Renal pelvis (tissue), 12 donors: ENCODE measurements at places on chromosomes 2 and 18.

- DNase-seq, result peak; percentile 62
These were observed 14.2 kb downstream of the ECEL1 start for GRCh38 chr2:232473467-232473890.

- no peak for DNase-seq
These were observed 451.5 kb downstream of the EPHA4 start for GRCh38 chr2:221120643-221121042.

- peak; percentile 68 for DNase-seq
These were observed 3.7 kb upstream of the SPR start for GRCh38 chr2:72883356-72883962.

DNA sequence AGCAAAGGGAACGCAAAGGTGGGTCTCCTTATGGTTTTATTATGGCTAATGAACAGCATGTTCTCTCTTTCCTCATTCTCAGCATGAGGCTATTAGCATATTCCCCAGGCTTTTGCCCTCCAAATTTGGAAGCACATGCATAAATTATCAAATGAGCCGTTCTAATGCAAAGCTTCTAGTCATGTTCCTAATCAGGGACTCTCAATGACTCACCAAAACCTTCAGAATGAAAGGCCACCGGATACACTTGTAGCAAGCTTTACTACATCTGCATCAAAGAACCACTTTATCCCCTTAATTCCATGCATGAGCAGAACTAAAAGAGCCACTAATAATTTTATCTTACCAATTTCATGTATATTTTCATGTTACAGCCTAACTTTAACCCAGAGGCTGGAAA, 310.5 kb downstream of the LRATD1 start:
- no peak for DNase-seq

DNA sequence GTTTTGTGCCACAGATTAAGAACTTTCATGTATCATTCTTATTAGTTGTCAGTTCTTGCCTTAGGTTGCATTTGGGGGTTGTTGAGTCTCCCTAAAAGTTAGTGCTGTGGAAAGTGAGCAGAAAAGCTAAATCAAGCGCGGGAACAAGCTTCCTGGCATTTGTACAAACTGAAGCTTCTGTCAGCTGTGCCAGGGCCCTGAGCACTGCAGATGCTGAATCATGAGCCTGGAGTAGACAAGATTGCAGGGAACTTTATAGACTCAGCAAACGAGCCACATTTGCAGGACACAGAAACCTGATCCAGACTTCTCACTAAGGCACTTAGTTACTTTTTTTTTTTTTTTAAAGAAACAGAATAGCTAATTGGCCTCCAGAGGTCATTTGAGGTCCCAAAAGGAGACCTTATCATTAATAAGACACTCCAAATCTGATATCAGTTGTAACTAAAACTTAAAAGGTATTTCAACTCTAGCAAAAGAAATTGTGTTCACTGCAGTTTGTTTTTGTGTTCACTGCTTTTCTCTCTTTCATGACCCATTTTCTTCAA, 88.7 kb downstream of the ADAM23 start:
- no peak for DNase-seq

DNA sequence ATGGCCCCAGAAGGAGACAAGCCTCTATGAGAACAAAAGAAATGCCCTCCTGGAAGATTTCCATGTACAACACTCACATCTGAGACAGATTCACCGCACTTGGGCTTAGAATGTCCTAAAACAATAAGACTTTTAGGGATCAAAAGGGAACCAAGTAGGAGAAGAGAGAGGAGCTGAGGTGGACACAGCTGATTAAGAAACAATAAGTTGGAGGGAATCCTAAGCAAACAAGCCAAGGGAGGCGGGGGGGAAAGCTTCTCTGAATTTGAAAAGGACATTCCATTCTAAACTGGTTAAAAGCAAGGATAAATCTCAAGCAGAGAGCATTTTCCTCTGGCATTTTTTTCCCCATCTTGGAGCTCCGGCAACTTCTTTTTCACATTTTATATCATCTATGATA, 9.9 kb downstream of the ACVR1 start:
- DNase-seq, result no peak

DNA sequence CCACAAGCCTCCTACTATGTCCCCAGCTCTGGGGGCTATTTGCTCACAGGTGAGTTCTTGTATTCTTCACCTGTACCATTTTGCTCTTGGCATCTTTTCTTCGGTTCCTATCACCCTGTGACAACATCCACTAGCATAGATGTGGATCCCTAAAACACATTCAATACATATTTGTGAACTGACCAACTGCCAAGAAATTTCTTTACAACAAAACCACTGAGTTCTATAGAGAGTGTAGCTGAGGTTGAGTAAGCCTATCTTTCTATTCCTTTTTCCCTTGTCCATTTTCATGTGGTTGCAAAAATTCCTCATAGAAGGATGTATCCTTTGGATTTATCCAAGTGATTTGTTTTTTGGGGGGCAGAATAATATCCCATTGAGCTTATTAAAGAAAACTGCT, 192.7 kb upstream of the ITGA4 start:
- DNase-seq, result no peak

GRCh38 chr2:56167616-56168562, 15.9 kb upstream of the CCDC85A start:
- no peak for DNase-seq

DNA sequence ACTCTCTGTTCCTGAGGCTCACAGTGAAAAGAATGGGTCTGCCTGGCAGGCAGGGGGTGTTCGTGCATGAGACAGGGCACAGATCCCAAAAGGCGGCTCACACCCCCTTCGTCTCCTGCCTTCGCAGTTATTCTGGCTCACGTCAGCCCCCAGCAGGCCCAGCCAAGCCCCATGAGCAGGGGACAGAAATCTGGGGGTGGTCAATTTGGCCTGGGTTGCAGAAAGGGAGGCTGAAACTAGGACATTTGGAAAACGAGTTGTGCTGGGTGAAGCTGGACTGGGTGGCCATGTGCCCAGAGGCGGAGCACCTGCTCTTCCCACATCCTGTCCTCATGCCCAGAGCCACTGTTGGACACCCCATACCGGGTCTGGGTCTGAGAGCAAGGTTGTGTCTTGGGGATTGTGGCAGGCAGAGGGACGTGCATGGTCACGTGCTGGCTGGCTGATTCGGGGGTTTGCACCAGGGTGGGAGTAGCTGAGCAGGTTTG, 99.0 kb upstream of the MCFD2 start:
- DNase-seq, result no peak

GRCh38 chr2:204495381-204495780, 49.9 kb upstream of the PARD3B start:
- no peak for DNase-seq

GRCh38 chr2:106157416-106157815, 36.7 kb downstream of the UXS1 start:
- DNase-seq, result no peak

- DNase-seq, result no peak
These were observed 57.7 kb upstream of the SESTD1 start for GRCh38 chr2:179322289-179322688.

- no peak for DNase-seq
These were observed 27.1 kb downstream of the SH2D6 start for GRCh38 chr2:85445316-85446295.

DNA sequence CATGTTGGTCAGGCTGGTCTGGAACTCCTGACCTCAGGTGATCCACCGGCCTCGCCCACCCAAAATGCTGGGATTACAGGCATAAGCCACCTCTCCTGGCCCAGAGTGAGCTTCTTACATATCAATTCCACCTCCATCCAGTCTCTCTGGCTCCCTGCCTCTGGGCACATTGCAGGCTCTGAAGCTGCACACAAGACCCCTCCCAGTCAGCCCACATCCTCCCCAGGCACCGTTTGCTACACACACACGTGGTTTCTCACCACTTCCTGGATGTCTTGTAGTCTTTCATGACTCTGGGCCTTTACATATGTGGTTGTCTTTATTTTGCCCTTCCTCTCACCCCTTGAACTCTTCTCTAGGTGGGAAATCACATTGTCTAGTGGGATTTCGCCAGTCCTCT, 64.0 kb upstream of the CABLES1 start:
- DNase-seq, result no peak

- DNase-seq, result no peak
These were observed 40.7 kb downstream of the POMC start for GRCh38 chr2:25127646-25128045.

- DNase-seq, result no peak
These were observed 2.9 kb downstream of the SERPINB2 start for GRCh38 chr18:63890237-63890949.

DNA sequence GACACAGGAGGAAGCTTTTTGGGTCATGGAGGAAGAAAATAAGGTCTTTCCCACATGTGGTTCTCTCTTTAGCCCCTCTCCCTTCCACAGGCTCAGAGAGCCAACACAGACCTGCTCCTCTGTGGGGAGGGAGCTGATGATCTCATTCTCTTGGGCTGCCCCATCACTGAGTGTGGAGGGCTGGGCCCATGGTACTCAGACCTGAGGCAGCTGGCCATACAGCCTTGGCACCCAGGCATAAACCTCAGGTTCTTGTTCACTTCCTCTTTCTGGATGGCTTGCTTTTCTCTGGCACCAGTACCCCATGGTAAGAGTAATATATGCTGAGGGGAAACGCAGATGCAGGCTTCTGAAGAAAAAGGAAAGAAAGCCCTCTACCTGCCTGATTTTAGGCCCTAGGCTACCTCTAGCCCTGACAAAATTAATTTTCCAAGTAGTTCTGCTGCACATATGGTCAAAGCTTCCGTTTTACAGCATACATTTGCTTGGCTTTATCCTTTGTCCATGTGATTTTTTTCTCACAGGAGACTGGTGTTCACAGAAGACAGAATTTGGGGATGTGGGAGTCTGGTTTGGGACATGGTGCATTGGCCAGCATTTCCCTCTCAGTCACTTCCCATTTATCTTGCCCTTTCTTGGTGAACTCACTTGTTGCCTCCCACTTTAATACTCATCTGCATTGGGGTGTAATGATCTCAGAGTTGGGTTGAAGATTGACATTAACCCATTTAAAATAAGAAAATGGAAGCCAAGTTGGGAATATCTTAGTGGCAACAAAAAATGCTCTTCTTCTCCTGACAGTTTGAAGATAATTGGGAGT, 11.1 kb downstream of the DHRS9 start:
- DNase-seq, result no peak

GRCh38 chr18:26960911-26961310, 95.4 kb upstream of the AQP4 start:
- no peak for DNase-seq

GRCh38 chr2:227862227-227862740, 9.1 kb upstream of the DAW1 start:
- DNase-seq, result peak; percentile 20

DNA sequence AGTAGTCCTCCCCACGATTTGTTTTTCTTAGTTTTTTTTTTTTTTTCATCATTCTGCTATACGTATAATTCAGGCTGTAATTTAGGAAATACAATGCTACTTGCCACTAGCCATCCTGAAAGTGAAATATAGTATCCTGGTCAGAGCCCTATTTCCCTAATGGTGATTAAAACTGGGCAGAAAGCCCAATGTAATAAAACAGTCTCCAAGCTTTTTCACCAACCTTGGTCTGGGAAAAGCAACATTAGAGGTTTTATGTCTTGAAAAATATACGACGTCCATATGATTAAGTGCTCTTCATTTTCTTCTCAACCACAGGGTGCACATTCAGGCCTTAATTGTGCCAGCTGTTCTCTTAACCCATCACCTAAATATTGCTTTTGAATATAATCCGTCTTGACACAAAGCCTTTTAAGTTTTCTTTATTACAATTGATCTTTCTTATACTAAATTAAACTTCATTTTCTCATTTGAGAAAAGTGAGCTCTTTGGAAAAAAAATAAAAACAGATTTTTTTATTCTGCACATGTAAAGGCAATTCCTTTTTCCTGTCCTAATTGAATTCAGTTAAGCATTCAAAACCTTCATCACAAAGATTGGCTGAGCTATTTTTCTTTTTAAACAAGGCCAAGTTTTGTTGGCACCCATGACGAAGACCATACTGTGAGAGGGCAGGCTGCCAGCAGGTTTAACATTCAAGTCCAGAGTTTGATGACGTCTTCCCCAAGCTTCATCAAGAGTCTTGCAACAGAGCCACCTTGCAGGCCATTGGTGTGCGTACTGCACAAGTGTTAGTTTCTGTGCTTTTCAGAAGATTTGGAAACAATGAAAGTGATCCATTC, 52.7 kb downstream of the MAP2 start:
- peak; percentile 92 for DNase-seq

DNA sequence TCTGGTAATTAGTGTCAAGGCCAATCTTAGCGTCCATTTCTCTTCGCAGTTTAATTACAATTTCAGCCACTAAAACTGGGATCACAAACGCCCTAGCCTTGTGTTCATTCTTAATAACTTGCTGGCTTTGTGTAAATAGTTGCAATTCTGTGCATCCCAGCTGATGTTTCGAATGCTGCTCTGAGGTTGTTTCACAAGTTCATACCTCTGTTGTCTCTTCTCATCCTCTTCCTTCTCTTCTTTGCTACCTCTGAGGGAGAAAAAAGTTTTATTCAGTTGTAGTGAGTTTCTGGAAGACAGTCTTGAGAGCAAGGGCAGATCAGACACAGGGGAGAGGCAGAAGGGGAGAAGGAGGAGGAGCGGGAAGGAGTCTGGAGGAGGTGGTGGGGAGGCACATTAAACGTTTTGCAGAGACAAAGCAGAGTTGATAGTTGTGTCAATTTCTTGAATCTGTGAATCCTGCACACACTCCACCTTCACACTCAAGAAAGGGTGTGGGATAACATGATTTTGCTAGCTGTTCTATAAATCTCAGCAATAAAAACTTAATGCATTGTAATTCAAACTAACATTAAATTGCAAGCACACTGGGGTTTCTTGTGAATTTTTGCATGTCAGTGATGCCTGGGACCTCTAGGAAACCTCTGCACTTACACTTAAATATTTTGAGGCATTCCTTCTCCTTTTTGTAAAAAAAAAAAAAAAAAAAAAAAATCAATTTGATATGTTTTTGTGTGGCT, 6.8 kb downstream of the MEIS1 start:
- DNase-seq, result no peak

DNA sequence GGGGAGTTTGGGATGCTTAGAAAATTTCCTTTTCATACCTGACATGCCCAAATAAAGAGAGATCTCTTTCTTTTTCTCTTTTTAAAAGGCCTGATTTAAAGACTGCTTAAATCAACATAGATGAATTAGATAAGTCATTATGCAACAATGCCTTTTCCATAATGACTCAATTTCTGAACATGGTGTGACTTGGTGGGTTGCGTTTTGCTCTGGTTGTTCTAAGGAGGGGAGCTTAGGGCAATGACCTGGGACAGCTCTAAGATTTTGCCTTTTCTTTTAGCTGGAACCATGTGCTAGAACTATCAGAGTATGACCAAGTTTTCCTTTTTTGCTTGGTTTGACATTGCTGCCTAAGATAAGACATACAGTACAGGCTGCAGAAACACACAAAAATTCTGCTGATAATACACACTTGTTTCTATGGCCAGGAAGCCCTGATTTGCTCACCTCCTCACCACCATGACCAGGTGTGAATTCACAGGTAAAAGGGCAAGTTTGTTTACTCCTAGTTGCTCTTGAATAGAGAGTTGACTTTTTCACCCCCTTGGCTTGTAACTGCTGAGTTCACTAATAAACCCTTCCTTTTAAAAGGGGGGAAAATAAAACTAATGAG, 58.1 kb upstream of the IL1RL1 start:
- no peak for DNase-seq

DNA sequence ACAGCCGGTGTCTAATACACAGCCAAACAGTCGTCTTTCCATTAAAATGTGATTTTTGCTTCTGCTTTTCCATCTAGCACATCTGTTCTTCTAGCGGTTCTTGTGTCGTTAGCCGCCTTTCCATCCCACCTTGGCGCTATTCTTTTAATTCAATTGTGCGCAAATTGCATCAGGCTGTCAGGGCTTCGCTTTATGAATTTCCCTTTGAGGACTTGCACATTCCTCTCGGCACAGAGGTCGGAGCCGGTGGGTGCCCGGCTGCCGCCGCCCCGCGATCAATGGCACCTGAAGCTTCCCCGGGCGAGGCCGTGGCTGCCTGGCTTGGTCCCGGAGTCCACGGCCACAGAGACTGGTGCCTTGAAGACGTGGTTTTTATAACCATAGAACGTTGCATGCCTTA, 33.9 kb upstream of the TSPYL6 start:
- no peak for DNase-seq
